ENCODE measurements at places on chromosomes 3 and 15.

GRCh38 chr3:137988152-137988551, 21.8 kb upstream of the CLDN18 start:
- no peak for DNase-seq

DNA sequence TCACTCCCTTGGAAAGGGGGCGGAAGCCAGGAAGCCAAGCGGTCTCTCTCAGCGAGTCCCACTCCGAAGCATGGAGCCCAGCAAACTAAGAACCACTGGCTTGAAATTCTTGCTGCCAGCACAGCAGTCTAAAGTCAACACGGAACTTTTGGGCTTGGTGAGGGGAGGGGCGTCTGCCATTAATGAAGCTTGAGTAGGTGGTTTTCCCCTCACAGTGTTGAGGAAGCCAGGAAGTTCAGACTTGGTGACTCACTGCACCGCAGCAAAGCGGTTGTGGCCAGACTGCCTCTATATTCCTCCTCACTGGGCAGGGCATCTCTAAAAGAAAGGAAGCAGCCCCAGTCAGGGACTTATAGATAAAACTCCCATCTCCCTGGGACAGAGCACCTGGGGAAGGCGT, 665.4 kb upstream of the CBLB start:
- peak; percentile 96 for DNase-seq

DNA sequence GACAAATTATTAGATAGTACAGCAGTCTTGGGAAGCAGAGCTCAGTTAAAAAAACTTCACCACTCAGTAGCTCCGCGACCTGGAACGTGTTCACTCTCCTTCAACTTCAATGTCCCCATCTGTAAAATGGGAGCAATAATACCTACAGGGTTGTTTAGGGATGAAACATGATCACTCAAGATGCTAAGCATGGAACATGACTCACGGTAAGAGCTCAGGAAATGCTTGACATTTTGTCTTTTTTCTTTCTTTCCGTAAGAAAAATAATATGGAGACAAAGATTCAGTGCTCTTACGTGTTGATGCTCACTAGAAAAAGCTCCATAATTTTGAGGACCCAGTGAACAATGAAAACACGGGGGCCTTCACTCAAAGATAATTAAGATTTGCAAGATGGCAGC, 606.7 kb upstream of the MDFIC2 start:
- peak; percentile 47 for DNase-seq

- DNase-seq: peak; percentile 57
Observed at GRCh38 chr3:180679178-180680096, at the start of gene CCDC39. Gene CCDC39 (minus strand): TSS chr3:180679489. CDS start chr3:180679380, 109 bp downstream.

DNA sequence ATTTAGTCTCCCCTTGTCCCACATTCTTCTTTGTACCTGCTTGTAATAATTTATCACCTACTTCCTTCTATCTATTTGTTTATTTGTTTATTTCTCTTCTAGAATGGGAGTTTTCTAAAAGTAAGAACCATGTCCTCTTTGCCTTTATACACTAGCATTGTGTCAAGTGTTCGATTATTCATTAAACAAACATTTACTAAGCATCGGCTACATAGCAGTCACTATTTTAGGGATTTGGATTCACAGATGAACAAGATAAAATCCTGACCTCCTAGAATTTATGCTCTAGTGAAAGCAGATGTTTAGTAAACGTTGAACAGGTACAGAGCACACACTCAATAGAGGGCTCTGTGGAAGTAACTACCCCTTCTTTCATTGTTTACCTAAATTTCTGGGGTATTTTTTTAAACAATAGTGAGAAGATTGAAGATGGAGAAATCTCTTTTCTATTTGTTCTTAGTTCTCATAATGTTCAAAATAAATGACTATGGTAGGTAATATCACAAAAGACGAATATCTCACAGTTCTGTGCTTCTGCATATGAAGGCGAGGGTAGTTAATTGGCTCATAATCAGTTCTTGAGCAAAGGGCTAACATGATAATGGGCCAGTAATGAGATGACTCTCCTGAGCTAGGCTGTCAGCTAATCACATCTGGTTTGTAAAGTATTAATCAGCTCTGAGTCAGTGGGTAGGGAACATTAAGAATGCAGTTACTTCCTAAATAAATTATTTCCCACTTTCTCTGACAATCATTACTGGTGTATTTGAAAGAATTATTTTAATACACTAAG, 111.9 kb downstream of the SLC9A9 start:
- peak; percentile 43 for DNase-seq

DNA sequence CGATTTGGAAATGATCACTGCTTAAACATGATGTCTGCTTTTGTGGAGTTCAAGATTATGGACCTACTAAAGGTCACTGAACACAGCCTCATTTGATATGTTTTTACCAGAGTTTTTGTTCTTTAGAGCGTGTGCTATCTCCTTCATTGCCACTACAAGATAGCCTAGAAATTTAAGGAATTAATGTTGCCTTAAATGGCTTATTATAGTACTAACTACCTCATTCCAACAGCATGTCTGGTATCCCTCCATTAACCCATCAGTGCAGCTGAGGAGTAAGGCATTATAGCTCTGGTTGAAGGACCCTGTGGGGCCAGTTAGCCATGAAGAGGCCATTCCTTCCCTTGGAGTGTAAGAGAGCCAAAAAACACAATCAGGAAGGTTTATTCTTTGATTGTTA, 2.3 kb upstream of the FAM43A start:
- no peak for DNase-seq

GRCh38 chr3:26712211-26713026, 89.8 kb downstream of the LRRC3B start:
- peak; percentile 1 for DNase-seq

DNA sequence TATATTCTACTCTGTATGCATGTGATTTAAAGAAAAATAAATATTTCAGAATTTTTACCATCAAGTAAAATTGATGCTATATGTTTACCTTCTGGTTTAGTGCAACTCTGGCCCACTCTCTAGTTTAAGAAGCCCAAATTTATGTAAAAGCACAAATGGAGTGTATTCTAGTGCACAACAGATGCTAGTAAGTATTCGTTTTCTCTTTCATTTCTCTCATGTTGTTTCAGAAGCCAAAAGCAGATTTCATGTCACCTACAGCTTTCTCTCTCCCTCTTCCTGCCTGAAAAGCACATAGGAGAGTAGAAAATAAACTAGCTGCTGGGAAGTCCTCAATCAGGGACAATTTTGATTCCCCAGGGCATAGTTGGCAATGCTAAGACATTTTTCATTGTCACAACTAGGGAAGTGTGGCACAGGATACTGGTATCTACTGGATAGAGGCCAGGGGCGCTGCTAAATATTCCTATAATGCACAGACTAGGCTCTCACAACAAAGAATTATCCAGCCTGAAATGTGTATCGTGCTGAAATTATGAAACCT, 147.4 kb upstream of the ARHGEF26 start:
- DNase-seq: no peak

Measured in fibroblast of lung (primary cell).